ENCODE measurements at places on chromosomes 1 and 21.

DNA sequence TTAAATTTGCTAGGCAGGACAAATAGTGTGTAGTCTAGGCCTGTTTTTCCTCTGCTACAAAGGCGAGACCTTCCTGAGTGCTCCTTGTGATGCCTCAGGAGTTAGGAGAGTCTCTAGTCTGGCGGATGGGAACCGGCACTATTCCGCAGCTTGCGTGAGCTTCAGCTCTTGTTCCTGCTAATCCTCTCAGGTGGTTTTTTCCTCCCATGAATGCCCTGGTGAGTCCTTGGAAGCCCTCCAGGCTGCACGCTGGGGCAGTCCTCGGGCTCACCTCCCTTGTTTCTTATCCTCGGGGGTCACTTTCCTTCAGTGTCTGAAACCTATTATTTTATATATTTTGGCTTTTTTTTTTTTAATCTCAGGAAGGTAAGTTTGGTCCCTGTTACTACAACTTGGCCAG, 28.2 kb downstream of the UTS2 start:
- DNase-seq: no peak

- peak; percentile 77 for DNase-seq
Observed at GRCh38 chr1:16082283-16083038, 9.0 kb upstream of the FAM131C start.

DNA sequence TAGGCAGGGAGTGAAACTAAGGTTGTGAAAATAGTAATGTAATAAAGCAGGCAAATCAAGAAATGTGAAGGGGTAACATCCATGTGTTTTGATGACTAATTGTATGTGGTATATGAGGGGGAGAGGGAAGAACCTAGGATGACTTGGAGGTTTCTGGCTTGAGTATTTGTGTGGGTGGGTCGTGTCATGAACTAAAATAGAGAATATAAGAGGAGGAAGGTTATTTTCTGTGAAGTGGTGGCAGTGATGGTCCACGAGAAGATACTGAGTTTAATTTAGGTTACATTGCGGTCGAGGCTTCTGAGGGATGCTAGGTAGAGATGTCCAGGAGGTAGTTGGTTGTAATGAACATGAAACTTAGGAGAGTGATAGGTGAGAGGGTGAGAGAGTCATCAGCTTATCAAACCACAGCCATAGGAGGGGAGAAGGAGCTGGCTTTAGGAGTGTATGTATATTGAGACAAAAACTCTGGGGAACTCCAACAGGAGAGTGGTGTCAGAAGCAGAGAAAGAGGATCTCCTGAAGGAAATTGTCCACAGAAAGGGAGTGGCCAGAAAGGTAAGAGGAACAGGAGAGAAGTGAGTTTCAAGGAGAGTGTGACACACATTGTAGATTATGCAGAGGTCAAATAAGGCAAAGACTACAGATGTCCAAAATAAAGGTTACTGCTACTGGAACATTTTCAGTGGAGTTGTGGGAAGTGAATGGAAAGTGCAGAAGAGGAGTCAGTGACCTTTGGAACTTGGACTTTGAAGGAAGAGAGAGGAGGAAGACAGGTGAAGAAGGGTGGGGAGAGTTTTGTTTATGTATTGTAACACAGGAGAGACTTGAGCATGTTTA, 89.0 kb upstream of the MACF1 start:
- DNase-seq: peak; percentile 55

DNA sequence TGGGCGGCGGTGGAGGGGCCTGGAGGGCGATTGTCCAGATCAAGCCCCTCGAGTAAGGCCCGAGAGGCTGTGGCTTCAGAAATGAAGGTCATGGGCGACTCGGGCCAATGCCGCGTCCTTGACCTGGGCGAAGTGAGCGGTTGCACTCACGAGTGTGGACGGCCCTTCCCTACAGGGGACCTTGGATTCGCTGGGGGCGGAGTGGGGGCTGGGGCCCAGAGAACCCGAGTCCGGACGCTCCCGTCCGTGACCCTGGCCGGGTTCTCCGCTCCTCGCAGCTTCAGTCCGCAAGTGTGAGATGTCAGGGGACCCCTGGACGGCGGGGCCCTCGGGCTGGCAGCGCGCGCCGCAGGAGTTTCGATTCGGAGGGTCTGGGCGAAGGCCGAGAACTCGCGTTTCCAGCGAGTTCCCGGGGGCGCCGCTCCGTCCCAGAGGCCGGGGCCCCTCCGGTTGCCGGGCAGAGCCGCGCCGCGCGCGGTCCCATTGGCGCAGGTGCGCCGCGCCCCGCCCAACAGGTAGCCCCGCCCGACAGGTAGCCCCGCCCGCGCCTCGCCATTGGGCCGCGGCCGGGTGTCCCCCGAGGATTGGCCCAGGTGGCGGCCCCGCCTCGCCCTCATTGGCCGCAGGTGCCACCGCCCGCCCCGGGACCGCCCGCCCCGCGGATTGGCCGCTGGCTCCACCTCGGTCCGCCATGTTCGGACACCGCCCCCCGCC, at the start of gene PRKCZ:
PRKCZ (plus strand) TSS at position 694 of the 714 bp plus-strand sequence. CDS start 220 bp downstream, outside the sequence.
- peak; percentile 96 for DNase-seq

Measured in Daoy (cell line).